ENCODE measurements at places on chromosomes 4 and X. TPM values are rescaled to one million over a fixed set of nuclear protein-coding genes. Genes with fewer than 3 reads are reported as not detected.

PLXNB3 gene
- 1.0 TPM for total RNA-seq

LRP2BP gene
- 4.7 TPM for total RNA-seq

GAB1 gene
- total RNA-seq = 36.0 TPM

CORIN gene
- 2.1 TPM for total RNA-seq

ADH5 gene
- total RNA-seq = 71.0 TPM

GLRA3 gene
- not detected for total RNA-seq

NUP62CL gene
- total RNA-seq = 1.6 TPM

PNMA6E gene
- not detected for total RNA-seq

FAM9A gene
- not detected for total RNA-seq

MAGEA8 gene
- not detected for total RNA-seq

STK32B gene
- total RNA-seq = 5.7 TPM

KLB gene
- 1.0 TPM for total RNA-seq

PDZD4 gene
- 2.6 TPM for total RNA-seq

WDR44 gene
- 50.1 TPM for total RNA-seq

GLRA2 gene
- total RNA-seq = 1.0 TPM

ACE2 gene
- not detected for total RNA-seq

RNF128 gene
- total RNA-seq = under 0.01 TPM

Data from skeletal muscle tissue (tissue), 5 donors.